Activated naive CD8-positive, alpha-beta T cell treated with anti-CD3 and anti-CD28 coated beads, Interleukin-2, amount 10 ng/mL, durations not matched to agents 7 days and 5 days (primary cell): ENCODE measurements at places on chromosomes 3 and 15.

- H3K4me3 ChIP-seq: no peak overlapping the region
- H3K36me3 ChIP-seq: no peaks in the 10 kb centered on the region
- H3K4me1 ChIP-seq: no peaks in the 10 kb centered on the region
- DNase-seq: no peak
- H3K27me3 ChIP-seq: no peaks in the 10 kb centered on the region
Observed at GRCh38 chr3:1079662-1080061, 13.2 kb upstream of the CNTN6 start.

- no peaks in the 10 kb centered on the region for H3K36me3 ChIP-seq
- peaks cover 3% of the 10 kb centered on the region for H3K27me3 ChIP-seq
- no peak for DNase-seq
Observed at GRCh38 chr3:108001457-108001856, 89.4 kb downstream of the CD47 start.

DNA sequence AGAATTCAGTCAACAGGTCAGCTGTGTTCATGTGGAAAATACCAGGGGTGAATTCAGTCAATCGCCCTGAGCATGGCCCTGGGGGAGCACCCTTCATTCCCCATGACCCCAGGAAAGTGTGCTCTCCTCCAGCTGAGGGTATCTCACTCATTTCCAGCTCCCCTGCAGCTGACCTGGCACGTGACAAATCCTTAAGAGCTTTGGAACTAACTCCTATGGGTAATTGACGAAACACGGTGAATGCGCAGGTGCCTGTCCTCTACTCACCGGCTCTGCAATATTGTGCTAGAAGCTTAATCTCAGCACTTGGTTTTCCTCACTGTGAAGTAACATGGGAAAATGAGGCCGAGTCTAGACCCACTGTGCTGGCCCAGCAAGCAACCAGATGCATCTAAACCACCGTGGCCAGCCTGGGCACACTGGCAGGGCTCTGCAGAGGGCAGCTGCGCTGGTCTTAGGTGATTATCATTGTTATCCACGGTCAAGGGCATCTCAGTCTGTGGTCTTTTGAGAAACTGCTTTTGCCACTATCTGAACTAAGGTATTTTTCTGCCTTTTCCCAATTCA is 63.1 kb downstream of the SPSB4 start:
- DNase-seq: no peak
- H3K27me3 ChIP-seq: peaks cover 5% of the 10 kb centered on the region
- no peak overlapping the region for H3K27ac ChIP-seq
- no peak overlapping the region for H3K4me3 ChIP-seq
- H3K4me1 ChIP-seq: no peaks in the 10 kb centered on the region

- H3K36me3 ChIP-seq: no peaks in the 10 kb centered on the region
- no peak for DNase-seq
- H3K27me3 ChIP-seq: peaks cover 2% of the 10 kb centered on the region
- no peaks in the 10 kb centered on the region for H3K4me1 ChIP-seq
- H3K4me3 ChIP-seq: no peak overlapping the region
Observed at GRCh38 chr3:99479768-99480167, 158.6 kb upstream of the COL8A1 start.

GRCh38 chr3:194091141-194091540 is 44.8 kb upstream of the HES1 start:
- no peak for DNase-seq
- peaks cover 8% of the 10 kb centered on the region for H3K27me3 ChIP-seq
- no peak overlapping the region for H3K4me3 ChIP-seq

DNA sequence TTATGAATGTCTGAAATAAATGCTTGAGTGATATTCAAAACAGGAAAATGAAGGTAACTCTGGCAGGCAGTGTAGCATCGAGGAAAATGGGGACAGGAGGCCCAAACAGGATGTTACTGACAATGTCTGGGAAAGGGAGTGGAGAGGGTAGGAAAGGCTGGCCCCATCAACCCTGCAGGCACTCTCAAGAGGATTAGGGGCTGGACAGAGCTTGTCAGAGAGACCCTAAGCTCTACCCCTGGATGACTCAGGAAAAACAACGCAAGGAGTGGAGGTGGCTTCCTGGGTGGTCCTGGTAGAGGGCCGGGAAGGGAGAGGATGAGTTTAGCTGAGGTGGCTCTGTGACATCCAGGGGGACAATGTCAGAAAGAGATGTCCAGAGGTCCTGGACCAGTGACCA is 106.0 kb downstream of the RYK start:
- no peak for DNase-seq
- H3K27ac ChIP-seq: no peak overlapping the region
- no peaks in the 10 kb centered on the region for H3K27me3 ChIP-seq
- H3K4me3 ChIP-seq: no peak overlapping the region

DNA sequence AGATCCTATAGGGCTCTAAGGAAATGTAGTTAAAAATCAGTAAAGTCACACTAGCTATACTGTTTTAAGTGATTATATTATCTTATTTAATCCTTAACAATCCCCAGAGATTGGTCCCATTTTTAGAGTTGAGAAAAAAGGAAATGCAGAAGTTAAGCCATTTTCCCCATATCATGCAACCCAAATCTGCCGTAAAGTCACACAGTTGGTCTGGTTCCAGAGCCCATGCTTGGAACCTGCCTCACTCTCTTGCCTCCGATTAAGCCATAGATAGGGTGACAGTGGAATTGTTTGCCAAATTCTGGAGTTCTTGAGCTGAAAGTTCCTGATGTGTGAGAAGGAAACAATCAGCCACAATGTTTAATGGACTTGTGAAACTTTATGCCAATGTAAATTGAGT is 2.3 kb upstream of the P2RY13 start:
- H3K4me3 ChIP-seq: no peak overlapping the region
- peaks cover 22% of the 10 kb centered on the region for H3K27me3 ChIP-seq
- no peak overlapping the region for H3K27ac ChIP-seq
- no peak for DNase-seq

DNA sequence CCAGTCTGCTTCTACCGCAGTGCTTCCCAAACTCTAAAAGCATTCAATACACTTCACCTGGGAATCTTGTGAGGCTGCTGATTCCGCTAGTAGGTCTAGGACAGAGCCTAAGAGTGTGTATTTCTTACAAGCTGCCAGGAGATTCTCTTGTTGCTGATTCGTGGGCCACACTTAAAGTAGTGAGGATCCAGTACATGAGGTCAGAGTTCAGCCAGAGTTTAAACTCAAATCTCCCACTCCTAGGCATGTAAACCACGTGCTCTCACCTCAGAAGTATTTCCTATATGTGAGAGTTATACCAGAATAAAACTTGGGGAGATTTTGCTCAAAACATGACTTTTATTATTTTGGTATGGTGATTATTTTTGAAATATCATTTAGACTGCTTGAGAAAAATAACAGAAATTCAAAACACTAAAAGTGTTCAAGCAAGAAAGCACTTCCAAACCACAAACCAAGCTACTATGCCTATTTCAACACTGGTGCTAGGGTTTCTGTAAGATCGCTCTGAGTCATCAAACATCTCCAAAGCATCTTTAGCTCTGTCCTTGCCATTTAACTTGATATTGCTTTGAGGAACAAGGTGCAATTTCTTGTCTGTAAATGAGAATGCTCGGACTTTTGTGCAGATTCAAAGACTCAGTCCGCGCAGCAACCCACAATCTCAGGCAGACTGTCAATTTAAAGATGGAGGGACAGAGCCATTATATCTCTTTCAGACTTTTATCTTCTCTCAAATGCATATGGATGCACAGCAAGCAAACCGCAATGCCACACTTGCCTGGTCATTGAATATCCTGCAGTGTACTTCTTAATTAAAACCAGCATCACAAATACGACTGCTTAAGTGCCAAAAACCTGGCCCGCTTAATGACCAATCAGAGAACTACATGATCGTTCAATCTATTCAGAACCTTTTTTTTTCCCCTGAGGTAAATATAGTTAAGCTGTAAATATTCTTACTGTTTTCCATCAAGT is 59.8 kb downstream of the AGTR1 start:
- no peaks in the 10 kb centered on the region for H3K36me3 ChIP-seq
- no peak overlapping the region for H3K4me3 ChIP-seq
- no peak for DNase-seq
- no peaks in the 10 kb centered on the region for H3K4me1 ChIP-seq
- no peak overlapping the region for H3K27ac ChIP-seq

GRCh38 chr3:53150247-53151085 is 10.5 kb upstream of the PRKCD start:
- peaks cover 14% of the 10 kb centered on the region for H3K27me3 ChIP-seq
- H3K27ac ChIP-seq: no peak overlapping the region
- no peak for DNase-seq

DNA sequence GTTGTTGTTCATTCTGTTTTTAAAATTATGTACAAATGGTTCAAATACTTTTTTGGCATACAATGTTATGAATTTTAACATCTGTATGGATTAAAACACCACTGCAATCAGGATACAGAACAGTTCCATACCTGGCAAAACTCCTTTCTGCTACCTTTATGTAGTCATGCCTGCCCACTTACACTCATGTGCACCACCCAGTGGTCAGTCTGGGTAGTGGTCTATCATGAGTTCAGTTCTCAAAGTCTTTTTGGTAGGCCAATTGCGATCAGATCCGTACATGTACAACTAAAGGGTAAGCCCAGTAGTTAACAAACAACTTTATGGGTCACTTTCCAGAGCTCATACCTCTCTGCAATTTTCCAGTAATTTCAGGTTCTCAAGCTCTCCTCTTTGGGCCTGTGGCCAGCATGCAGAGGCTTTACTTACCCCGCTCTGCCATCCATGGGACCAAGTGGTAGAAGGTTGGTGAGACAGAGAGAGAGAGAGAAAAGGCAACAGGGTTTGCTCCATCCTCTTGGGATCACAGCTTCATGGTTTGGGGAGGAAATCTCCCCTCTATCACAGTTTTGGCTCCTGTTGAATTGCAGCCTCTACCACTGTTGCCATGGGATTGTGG is 63.9 kb upstream of the FAM98B start:
- no peak overlapping the region for H3K4me3 ChIP-seq
- peak; percentile 53 for DNase-seq
- peaks cover 21% of the 10 kb centered on the region for H3K27me3 ChIP-seq
- no peaks in the 10 kb centered on the region for H3K4me1 ChIP-seq

DNA sequence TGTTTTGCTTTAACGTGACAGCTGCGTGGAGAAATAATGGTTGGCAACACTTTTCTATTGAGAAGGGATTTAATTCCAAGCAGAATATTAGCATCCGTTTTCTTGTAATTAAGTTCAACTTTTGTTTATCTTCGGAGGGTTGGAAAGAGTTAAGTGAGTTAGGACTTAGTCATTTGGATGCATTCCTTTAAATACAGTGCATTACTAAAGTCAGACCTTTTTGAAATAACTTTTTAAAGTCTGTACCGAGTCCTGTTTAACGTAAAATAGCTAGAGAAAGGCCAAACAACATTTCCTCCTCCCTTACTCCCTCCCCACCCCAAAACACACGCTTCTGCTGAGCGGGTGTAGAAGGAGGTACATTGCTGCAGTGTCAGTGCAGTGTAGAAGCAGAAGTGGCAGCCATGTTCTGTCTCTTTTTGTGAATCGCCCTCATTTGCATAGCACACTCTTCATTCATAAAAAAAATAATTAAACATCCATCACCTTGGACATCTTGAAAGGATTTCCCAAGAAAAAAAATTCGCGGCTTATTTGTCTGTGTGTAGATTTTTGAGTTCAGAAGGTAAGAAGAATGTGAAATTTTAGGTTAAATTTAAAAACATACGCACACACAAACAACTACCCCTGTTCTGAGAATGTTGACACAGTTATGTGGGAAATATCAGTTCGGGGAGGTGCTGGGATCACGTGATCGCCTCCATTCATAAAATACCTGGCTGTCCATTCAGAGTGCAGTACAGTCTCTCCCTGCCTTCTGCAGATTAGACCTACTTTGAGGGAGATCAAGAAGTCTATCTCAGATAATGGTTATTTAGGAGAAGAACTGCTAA is 1.6 kb downstream of the SPRED1 start:
- no peak for DNase-seq
- H3K4me1 ChIP-seq: peaks cover 22% of the 10 kb centered on the region
- H3K27me3 ChIP-seq: peaks cover 37% of the 10 kb centered on the region
- H3K27ac ChIP-seq: no peak overlapping the region

- H3K4me1 ChIP-seq: no peaks in the 10 kb centered on the region
- H3K27ac ChIP-seq: no peak overlapping the region
- H3K27me3 ChIP-seq: no peaks in the 10 kb centered on the region
- no peak for DNase-seq
- H3K36me3 ChIP-seq: peaks cover 50% of the 10 kb centered on the region
Observed at GRCh38 chr3:105661461-105661860, 207.4 kb downstream of the CBLB start.

DNA sequence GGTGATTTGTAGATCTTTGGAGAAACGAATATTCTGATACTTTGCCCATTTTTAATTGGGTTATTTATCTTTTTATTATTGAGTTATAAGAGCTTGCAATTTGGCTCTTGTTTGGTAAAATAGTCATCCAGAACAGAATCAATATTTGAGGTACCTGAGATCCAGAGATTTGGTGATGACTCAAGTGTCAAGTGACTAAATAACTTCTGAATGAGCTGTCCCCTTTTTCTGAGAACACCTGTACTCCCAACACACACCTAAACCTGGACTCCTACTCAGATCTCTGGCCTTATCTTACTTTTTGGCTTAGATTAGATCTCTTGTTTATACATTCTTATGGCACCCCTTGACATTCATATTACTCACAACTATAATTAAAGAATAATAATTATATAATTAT is 3.1 kb upstream of the TRA2B start:
- no peak overlapping the region for H3K27ac ChIP-seq
- H3K4me1 ChIP-seq: peaks cover 18% of the 10 kb centered on the region
- peaks cover 20% of the 10 kb centered on the region for H3K36me3 ChIP-seq
- H3K27me3 ChIP-seq: peaks cover 6% of the 10 kb centered on the region
- DNase-seq: no peak

DNA sequence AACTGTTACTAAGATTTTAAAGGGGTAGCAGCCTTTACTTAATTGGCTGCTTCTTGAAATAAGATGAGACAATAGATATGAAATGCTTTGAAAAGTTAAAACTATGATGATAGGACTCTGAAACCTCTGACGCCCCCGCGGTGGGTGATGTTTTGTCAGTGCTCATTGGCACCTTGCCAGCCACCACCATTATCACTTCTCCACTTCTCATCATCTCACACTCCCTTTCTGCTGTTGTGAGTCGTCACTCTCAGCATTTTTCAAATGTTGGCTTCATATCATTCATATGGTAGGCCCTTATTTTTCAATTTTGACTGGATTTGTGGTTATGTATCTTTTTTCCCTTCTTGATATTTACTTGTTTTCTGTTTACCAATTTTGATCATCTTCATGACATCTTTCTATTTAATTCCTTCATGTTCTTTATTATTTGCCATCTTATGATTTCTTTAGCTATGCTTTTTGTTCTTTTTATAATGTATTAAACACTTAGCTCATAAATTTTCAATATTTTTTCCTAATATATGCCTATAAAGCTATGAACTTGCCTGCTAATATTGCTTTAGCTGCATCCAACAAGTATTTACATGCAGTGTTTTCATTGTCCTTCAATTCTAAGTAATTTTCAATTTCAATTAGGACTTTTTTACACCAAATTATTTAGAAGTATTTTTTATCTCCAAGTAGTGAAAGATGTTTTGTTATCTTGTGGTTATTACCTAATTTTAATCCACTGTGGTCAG is 30.3 kb upstream of the SKOR1 start:
- H3K4me1 ChIP-seq: no peaks in the 10 kb centered on the region
- no peaks in the 10 kb centered on the region for H3K27me3 ChIP-seq
- H3K36me3 ChIP-seq: peaks cover 18% of the 10 kb centered on the region
- DNase-seq: no peak
